RPMI7951 (cell line): ENCODE measurements at places on chromosomes 4 and X. TPM values are rescaled to one million over a fixed set of nuclear protein-coding genes. Genes with fewer than 3 reads are reported as not detected.

The SLC6A14 gene
- not detected in 2 replicates for total RNA-seq

DNA sequence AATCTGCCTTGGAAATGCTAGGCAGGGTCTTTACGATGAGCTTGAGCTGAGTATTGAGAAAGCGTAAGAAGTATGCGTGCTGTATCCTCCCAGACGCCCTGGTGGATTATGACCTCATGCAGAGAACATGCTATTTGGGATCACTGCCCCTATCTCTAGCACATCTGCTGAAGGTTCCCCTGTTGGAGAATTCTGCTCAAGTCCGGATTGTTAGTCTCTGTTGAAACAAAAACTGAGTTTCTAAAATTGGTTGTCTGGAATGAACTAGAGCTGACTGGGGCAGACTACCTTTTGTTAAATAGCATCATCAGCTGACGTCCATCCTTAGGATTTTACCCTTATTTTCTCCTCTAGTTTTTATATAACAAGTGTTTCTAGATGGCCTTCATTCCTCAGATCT is 7.5 kb downstream of the FHDC1 start:
- no peak for DNase-seq

DNA sequence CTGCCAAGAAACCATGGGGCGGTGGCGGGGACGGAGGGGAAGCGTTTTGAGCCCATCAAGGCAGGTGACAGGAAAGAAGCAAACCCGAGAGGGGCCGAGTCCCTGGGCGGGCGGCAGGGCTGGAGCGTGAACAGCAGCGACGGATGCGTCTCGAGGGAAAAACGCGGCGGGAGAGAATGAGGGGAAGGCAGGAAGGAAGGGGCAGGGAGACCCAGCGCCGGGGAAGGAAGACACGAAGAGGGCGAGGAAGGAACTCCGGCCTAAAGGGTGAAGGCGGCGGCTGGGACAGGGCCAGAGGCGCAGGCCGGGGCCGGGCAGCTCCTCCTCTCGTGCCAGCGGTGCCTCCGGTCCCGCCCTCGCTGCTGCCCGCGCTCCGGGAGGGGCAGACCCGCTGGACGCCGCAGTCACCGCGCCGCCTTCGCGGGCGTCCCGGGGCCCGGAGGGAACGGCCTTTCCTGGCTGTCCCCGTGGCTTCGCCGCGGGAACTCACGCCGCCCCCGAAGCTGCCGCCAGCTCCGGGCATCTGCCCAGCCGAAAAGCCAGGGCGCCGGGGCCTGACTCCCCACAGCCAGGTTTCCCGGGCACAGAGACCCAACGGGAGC is 751 bp upstream of the RGS12 start:
- DNase-seq = peak; percentile 71

The TNMD gene
- total RNA-seq = not detected in 2 replicates

- DNase-seq = no peak
These were observed 41.3 kb downstream of the RAPGEF2 start for GRCh38 chr4:159144112-159144694.

DNA sequence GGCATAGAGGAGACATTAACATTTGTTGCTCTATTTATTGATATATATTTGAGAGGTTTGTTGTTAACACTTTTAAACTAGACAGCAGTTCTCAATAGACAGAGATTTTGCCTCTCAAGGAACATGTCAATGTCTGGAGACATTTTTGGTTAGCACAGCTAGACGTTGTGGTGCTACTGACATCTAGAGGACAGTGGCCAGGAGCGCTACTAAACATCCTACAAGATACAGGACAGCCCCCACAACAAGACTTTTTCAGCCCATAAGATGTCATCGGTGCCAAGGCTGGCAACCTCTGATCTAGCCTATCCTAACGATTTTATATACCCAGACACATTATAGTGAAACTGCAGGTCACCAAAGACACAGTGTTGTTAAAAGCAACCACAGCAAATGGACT is 18.4 kb upstream of the CTSO start:
- DNase-seq = peak; percentile 60

DNA sequence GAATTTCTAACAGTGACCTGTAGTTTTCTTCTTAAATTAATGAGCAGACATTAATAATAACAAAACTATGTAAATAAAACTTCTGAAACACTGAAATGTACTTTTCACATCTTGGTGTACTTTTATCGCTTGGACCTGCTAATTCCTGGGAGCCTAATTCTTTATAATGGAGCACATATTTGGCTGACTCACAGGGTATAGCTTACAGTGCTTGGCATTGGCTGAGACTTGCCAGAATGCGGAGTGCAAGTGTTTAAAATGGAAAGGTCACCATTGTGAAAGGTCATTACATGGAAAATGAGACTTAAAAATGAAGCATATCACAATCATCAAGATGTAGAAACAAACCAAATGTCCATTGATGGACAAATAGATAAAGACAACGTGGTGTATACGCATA is 137.3 kb upstream of the PDLIM3 start:
- DNase-seq = no peak

DNA sequence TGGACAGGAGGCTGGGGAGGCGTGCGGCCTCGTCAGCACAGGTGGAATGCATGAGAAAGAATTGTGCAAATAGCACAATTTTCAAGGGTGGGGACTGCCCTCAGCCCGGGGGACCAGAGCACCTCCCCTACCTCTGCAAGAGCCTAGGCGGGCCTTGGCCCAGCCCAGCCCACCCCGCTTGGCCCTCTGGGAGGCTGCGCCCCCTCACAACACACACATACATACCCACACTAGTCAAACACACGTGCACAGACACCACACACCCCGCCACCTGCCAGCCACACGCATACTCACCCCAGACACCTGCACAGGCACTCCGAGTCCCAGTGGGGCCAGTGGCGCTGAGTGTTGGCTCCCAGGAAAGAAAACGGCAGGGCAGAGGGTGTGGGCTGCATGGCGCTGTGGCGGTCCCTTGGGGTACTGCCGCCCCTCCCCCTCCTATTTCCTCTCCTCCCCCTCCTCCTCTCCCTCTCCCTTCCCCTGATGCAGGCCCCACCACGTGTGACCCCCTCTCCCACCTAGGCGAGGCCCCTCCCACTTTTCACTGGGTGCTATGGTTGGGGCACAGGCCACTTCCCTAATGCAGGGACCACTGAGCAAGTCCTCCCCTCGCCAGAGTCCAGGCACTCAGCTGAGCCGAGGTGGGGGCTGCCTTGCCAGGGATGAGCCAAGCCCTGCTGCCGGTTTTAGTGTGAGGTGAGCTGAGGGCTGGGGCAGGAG is 84.5 kb downstream of the FAM53A start:
- DNase-seq = no peak

The GPC3 gene
- total RNA-seq = 0.49 and 0.84 TPM in 2 replicates

The SPANXB1 gene
- 7.0 and 8.7 TPM in 2 replicates for total RNA-seq

GRCh38 chr4:172985552-172985951 is 183.1 kb upstream of the GALNT7 start:
- DNase-seq = no peak

DNA sequence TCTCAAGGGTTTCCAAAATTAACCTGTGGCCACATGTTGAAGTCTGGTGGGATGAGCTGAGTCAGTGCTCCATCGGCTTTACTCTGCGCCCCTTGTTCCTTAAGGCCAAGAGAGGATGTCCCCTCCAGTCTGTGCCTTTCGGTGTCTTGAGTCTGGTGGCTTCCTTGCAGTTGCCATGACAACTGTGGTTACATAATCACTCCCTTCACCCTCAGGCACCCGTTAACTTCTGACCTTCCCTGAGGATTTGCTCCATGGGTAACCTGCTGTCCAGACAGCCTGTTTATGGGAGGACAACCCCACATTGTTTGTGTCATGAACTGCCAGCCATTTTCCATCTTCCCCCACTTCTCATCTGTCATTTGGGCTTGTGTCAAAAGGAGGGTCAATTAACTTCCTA is 401.1 kb upstream of the LCORL start:
- no peak for DNase-seq

DNA sequence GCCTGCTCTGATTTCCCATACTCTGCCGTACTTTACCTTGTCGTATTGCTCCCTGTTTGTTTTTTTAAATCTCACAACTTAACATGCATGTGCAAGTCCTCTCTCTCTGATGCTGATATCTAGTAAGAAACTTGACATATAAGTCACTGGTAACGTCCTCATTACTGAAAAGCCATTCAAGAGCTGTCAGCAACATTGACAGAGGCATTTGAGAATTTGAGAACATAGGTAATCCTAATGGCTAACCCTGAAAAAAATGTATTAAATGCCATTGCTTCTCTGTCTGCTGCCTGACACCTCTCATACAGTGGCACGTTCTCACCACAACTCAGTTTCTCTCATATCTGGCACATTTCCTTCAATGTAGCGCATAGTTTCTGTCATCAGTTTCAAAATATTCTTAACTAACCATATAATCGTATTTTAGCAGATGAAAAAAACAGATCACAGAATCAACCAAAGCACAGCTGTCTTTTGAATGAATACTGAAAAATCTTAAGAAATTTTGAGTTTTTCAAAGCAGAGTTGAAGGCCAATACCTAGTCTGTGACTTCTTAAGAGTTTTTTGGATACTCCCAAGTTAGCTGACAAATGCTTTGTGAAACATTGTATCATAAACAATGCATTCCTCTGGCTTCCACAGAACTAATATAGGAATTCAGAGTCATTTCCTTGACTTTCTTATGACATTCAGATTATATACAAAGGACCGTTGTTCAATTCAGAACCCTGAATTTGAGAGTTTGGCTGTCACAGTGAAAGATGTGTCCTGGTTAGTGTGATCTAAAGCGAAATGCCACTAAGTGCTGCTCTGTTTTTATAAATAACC is 996.4 kb downstream of the C4orf33 start:
- peak; percentile 16 for DNase-seq

The DNASE1L1 gene
- 12.6 and 14.3 TPM in 2 replicates for total RNA-seq

The ZDHHC9 gene
- total RNA-seq = 13.9 and 17.4 TPM in 2 replicates

DNA sequence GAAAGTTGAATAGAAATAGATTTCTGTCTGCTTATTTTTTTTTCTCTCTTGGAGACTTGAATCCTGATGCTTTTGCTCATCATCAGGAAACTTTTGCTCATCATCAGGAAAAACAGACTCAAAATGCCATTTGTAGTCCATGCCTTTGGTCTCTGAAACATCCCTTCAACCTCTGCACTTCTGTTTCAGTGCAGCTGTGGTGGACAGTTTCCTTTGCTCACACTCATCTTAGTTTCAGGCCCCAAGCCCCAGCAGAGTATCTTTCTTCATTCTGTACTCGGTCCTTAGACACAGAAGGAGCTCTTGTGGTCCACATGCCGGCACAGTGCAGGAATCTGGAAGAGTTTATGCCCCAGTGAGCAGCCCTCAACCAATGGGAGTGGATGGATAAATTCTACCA is 337.9 kb downstream of the PPP3CA start:
- no peak for DNase-seq

The GAGE13 gene
- 1.4 and 1.8 TPM in 2 replicates for total RNA-seq

The ADGRA3 gene
- 12.4 and 12.9 TPM in 2 replicates for total RNA-seq

- DNase-seq = no peak
These were observed 80.2 kb downstream of the ADGRA3 start for GRCh38 chr4:22435652-22436051.

- peak; percentile 8 for DNase-seq
These were observed 126.9 kb upstream of the GPRIN3 start for GRCh38 chr4:89434364-89434988.

DNA sequence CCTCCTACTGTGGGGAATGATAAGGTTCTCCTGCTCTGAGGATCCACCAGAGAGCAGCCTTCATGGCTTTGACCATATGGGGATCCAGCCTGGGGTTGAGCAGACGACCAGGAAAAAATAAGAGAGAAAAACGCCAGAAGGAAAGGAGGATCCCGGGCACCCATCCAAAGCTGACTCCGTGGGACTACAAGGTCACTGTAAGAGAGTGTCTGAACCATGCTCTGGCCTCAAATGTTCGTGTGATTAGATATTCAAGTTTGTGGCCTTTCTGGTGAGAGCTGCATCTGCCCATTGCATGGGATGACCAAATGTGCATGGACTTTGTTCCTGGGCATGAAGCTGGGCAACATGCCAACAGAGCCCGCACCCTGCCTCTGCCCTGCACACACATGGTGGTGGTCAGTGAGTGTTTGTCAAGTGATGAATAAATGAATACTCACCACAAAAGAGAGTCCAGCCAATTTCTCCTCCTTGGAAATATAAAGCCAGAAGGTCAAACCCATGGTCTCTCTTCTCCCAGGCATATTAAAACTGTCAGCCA is 346.0 kb upstream of the GATB start:
- peak; percentile 93 for DNase-seq

DNA sequence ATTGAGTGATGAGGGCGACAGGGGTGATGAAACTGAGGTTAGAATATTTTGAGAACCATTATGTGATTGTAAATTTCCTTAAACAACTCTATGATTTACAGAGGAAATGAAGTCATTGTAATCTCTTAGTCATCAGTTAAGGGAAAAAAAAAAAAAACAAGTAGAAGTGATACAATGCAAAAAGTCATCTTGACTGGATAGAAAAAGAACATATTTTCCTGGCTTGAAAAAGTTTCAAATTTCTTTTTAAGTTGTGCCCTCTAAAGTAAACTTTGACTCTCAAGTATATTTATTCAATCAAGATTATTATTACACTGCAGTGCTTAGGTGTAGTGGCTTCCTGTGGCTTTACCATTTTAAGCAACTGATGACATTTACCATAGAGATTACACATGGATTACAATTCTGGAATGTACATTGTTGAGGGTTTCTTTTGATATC is 40.6 kb downstream of the GABRB1 start:
- DNase-seq = no peak

The CEP44 gene
- 18.5 and 21.1 TPM in 2 replicates for total RNA-seq

- DNase-seq = no peak
These were observed 34.9 kb downstream of the MAOB start for GRCh38 chrX:43847352-43847751.

- no peak for DNase-seq
These were observed 10.9 kb downstream of the DRD5 start for GRCh38 chr4:9792381-9792780.
